Non-pigmented ciliary epithelial cell (primary cell): ENCODE measurements at places on chromosomes 3 and 15.

- DNase-seq, result no peak
These were observed 56.0 kb downstream of the SEMA3G start for GRCh38 chr3:52388933-52389332.

- DNase-seq, result no peak
These were observed 9.0 kb downstream of the SNAPC5 start for GRCh38 chr15:66488525-66488924.

GRCh38 chr3:99286266-99286845, 352.0 kb upstream of the COL8A1 start:
- DNase-seq, result no peak

- no peak for DNase-seq
These were observed 41.6 kb upstream of the ACKR4 start for GRCh38 chr3:132555306-132556035.

- no peak for DNase-seq
These were observed 3.4 kb downstream of the SNX33 start for GRCh38 chr15:75650908-75651809.

- no peak for DNase-seq
These were observed 1.4 kb upstream of the DIS3L start for GRCh38 chr15:66291816-66292570.
